ENCODE measurements at places on chromosomes 6 and 20. TPM values are rescaled to one million over a fixed set of nuclear protein-coding genes. Genes with fewer than 3 reads are reported as not detected.
A peak's percentile ranks its signal among the peaks of the same experiment; 100 is the strongest.

The PREP gene
- 21.4 TPM for total RNA-seq

GRCh38 chr20:63061051-63061770 is 54.4 kb upstream of the BHLHE23 start:
- peak; percentile 61 for DNase-seq

The ARMC12 gene
- total RNA-seq, result 0.85 TPM

DNA sequence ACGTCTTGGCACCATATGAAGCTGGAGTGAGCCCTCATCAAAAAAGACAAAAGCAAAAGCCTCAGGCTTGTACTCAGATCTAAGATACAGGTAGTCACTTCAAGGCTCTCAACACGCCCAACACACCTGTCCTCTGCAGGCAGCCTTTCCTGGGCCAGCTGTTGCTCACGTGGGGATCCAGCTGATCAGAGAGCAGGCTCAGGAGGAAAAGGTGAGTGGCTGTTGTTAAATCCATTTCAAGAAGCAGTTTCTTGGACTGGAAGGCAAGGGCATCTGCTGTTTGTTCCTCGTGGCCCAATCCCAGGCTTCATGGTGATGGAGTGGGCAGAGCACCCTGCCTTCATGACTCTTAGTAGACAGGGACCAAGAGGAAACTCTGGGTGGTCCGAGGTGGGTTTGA is 39.6 kb downstream of the ELMO2 start:
- no peak for DNase-seq

The RBPJL gene
- total RNA-seq, result not detected

GRCh38 chr6:139337001-139337400 is 37.4 kb downstream of the CITED2 start:
- no peak for DNase-seq

- DNase-seq, result no peak
Observed at GRCh38 chr20:51563486-51564332, 21.2 kb upstream of the NFATC2 start.

DNA sequence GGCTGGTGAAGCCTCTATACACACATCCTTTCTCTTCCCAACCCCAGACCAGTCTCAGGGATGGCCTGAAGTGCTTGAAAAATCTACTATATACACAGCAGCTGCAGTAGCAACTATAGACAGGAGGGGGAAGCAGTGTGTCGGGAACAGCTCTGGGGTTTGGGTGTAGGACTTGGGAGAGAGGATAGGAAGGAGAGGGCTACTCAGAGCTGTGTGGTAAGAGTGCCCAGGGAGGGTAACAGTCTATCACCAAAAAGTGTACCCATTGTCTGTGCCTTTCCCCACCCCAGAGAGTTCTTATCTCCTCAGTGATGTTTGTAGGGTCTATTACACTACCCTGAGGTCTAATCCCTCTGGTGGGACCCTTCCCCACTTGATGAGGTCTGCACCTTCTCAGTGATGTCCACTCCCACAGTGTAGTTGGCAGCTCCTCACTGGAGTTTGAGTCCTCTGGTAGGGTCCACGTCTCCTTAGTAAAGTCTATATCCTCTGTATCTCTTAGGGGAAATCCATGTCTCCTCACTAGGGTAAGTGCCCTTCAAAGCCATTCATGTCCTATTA is 1.5 kb upstream of the GGT7 start:
- no peak for DNase-seq

DNA sequence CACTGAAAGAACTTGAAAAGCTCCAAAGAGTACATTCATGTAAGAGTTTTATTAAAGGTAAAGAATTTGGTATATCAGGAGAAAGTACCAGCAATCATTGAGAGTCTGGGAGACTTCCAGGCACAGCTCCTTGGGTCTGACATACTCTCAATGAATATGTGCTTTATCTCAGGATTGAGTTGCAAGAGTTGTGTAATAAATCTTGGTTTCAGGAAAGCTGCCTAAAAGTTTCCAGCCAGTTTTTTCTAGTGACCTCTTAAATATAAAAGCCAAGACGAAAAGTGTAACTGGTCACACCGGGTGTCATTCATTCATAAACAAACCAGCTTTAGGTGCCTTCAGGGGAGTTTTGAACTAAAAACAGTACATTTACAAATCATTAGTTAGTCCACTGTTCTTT is 21.6 kb upstream of the GJA1 start:
- DNase-seq, result no peak

The CFAP61 gene
- total RNA-seq, result not detected

The SNRPB gene
- 131 TPM for total RNA-seq

DNA sequence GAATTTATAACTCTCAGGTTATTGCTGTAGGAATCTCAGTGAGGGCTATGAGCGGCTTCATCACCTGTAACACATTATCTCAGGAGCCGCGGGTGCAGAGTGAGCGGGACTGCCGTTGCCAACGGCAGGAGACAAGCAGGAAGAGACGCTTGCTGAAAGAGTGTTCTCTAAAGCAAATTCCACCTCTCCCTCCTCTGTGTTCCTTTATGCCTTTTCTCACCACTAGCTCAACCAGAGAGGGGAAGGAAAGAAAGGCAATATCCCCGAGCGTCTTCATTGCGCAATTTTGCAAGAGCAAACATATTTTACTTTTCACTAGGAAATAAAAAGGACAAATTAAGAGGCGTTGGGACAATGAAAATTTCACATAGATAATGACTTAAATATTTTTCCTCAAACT is 185.2 kb upstream of the EXOC2 start:
- DNase-seq, result no peak

The HLA-DOB gene
- total RNA-seq, result 36.8 TPM

DNA sequence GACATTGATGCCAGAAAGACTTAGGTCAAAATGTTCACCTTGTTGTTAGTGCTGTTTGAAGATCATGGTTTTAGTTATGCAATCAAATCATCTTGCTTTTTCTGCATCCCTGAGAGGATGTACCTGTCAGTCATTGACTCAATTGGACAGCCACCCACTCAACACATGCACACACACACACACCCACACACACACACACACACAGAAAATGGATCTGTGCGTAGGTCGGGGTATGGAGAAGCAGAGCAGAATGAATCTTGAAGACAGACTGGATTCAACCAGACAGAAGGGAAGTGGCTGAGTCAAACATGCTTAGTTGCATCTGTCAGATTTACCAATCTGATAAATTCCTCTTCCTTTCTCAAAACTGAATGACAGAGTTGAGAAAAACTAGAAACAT is 19.1 kb upstream of the ZSCAN23 start:
- no peak for DNase-seq

The YTHDF1 gene
- 33.6 TPM for total RNA-seq

GRCh38 chr20:58630063-58630462 is 21.0 kb upstream of the STX16 start:
- DNase-seq, result peak; percentile 13

The LSM2 gene
- 41.9 TPM for total RNA-seq

DNA sequence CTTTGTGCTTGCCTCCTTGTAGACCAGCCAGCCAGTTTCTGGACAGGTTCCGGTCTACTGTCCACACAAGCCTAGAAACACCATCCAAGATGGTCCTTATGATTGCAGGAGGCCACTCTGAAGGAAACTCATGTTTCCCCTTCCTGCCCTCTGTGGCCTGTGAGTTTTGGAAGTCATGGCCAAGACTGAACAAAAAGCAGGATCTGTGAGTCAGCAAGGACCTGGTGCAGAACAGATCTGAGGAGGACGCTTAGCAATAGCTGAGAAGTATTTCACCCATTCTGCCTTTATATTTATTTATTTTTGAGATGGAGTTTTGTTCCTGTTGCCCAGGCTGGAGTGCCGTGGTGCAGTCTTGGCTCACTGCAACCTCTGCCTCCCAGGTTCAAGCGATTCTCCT is 134.6 kb upstream of the EEF1E1 start:
- DNase-seq, result no peak

DNA sequence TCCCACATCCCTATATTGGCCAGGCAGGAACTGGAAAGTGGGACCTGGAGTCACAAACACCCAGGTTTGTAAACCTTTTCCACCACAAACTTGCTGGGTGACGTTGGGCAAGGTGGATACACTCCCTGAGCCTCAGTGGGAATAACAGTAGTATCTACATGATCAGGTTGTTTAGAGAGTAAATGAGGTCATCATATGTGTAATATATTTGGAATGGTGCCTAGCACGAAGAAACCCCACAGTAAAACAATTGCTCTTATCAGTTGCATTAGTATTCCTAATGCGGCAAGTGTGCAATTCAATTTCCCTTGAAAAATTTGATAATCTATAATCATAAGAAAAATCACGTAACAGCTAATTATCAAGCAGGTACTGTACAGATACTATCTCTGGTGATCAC is 51.9 kb downstream of the HIVEP2 start:
- no peak for DNase-seq
